ENCODE measurements at places on chromosomes 7 and 10. TPM values are rescaled to one million over a fixed set of nuclear protein-coding genes. Genes with fewer than 3 reads are reported as not detected.
A peak's percentile ranks its signal among the peaks of the same experiment; 100 is the strongest.

DNA sequence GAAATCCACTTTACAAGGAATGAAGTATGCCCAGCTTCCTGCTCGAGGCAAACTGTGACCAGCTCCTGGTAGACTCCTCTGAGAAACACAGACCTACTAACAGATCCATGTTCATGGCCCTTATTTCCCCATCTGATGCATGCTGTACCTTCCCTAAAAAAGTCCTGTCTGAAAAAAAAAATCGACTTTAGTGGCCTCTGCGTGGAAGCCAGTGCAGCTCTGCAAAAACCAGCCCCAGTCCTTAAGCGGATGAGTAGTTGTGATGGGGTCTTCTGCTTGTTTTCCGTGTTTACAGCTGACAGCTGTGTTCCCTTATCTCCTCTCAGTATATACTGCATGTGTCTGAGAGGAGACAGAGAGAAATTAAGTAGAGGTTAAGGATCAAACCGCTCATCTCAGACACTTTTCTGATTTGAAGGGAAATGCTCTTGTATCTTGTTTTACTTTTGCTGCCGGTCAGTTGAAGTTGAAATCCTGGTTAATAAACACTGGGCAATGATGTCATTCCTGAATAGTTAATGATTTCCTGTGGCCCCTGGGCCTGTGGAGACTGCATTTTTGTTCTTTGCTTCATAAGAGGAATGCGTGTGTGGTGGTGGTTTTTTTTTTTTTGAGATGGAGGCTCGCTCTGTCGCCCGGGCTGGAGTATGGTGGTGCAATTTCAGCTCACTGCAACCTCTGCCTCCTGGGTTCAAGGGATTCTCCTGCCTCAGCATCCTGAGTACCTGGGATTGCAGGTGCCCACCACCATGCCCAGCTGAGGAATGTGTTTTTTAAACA, 67.6 kb downstream of the DOCK1 start:
- no peak for DNase-seq

Gene ANK3
- total RNA-seq = 21.6 TPM

Gene GNG11
- total RNA-seq = 1.7 TPM

Gene TLX1
- not detected for total RNA-seq

DNA sequence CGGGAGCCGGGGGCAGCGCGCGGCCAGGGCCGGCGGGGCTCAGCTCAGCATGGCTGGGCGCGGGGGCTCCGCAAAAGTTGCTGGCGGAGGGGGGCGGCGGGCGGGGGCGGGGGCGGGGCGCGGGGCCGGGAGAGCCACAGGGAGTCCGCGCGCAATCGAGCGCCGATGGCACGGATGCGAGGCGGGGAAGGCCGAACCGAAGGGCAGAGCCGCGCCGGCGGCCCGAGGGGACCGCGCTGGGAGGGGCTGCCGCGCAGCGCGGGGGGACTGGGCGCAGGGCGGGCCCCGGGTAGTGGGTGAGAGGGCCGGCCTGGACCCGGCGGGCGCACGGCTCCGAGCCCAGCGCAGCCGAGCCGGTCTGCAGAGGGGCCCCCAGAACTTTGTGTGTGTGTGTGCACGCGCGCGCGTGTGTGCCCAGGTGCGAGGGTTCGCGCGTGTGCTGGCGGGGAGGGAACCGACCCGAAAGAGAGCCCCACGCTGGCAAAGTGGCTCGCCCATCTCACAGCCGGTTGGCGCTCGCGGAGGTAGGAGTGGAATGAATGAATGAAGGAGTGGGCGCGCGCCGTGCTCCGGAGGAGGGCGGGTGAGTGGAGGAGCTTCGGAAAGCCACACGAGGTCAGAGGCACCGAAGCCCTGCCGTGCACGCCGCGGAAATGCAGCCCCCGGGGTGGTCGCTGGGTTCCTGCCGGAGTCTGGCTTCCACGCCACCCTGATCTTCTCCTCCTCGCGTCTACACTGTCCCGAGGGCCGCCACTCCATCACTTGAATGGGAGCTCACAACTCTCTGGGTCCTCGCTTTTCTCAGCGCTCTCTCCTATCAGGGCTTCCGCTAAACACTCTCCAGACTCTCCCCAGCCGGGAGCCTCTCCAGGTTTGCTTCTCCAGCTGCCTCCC, at the start of gene HIPK2:
HIPK2 (minus strand) TSS at position 51 of the 894 bp plus-strand sequence. CDS start 375 bp downstream, outside the sequence.
- peak; percentile 82 for DNase-seq

DNA sequence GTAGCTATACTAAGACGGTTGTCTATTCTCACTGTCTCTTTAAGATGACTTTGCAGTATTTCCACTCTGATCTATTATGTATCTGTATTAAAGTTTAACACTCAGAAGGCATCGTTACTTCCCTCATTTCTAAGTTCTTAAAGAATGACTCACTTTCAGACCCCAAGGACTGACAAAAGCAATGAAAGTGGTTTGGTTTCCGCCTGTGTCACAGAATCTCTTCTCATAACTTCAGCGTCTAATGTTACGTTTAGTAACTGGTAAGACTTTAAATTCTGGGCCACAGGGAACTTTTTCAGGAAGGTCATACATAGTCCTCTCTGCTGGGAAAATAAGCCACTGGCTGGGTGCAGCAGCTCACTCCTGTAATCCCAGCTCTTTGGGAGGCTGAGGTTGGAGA, 892.0 kb upstream of the AUTS2 start:
- DNase-seq = no peak

GRCh38 chr7:86592185-86592584, 51.5 kb upstream of the GRM3 start:
- no peak for DNase-seq

- DNase-seq = no peak
These were observed 196.4 kb downstream of the ANKRD7 start for GRCh38 chr7:118420888-118421287.

DNA sequence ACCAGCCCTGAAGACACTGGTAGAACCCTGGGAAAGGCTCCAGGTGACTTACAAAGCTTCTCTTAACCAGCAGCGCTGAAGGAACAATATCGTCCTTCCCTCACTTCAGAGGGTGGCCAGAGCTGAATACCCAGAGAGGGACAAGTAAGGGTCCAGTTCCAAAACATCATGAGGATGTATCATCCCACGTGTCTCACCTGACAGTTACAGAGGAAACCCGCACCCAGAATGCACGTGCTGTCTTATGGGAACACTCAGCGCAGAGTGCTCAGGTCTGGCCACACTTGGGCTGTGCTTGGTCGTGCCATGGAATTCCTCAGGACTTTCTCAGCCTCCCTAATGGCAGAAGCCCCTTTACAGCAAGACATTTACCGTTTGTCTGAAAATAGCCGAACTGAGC, 46.9 kb upstream of the BTBD16 start:
- no peak for DNase-seq

- DNase-seq = no peak
These were observed 5.2 kb upstream of the MALRD1 start for GRCh38 chr10:19043431-19043830.

- no peak for DNase-seq
These were observed 13.2 kb downstream of the SHOC2 start for GRCh38 chr10:110932505-110933180.

- no peak for DNase-seq
These were observed 115.6 kb upstream of the RNF32 start for GRCh38 chr7:156524818-156525597.
